ENCODE measurements at places on chromosomes 7 and 10.

GRCh38 chr7:108423089-108423989, 32.9 kb downstream of the NRCAM start:
- no peak for DNase-seq

DNA sequence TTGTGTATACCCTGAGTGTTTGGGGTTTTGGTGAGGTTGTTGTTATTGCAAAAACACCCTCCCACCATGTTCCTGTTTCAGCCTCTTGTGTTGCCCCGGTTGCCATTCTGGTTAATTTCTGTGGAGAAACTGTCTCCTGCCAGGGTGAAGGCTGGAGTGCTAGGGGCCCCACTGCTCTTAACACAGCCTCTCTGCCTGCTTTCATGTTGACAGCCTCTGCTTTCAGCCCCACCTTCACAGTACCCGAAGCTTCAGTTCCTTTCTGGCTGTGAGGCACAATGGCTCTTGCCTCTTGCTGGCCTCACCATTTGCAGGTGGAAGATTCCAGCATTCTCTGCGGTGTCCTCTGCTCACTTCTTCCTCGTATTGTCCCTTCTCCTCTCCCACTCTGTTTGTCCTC, 19.2 kb downstream of the SLC18A2 start:
- no peak for DNase-seq

- no peak for DNase-seq
Measured at GRCh38 chr10:70563230-70563629, 39.3 kb downstream of the PRF1 start.

DNA sequence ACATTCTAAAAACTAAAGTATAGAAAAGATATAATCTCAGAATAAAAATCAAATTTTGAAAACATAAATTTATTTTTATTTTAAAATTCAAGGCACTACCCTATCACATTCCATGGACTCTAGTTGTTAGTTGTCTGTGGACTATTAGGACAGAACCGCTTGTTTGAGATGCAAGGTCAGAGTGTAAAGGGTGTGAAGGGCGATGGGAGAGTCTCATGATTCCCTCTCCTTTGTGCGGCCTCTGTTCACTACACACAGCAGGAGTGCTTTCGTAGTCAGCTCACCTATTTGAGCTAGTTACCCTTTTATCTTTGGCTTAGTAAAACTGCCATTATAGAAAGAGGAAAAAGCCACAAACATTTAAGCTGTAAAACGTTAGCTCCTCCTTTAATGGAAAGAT, 189.8 kb upstream of the TEX47 start:
- DNase-seq: no peak

GRCh38 chr10:10294184-10294880, 723.3 kb upstream of the CELF2 start:
- no peak for DNase-seq

DNA sequence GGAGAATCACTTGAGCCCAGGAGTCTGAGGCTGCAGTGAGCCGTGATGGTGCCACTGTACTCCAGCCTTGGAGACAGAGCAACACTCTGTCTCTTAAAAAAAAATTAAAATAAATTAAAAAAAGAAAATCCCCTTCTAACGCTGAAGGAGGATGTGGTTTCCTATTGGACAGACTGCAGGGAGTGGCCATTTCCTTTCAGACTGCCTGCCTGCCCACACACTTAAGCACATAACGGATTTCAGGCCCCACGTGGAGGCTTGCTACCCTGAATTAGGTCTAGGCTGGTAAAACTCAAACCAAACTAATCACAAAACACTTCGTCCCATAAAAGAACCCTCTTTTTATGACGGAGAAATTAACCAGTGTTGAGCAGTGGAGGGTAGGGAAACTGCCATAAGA, 34.0 kb downstream of the GATA3 start:
- no peak for DNase-seq

GRCh38 chr10:123500110-123500509, 166.0 kb upstream of the GPR26 start:
- no peak for DNase-seq

DNA sequence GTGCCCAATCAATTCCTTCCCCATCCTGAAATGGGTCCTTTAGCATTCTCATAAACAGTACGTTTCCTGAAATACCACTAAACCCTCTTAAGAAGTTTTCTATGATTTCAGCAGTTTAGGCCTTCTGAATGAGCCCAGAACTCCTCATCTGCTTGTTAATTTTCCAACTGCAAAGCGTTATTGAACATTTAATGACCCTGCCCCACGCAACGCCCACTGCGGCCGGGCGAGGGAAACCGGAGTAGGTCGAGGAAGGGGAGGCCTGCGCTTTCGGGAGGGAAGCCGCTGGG, 608 bp upstream of the UBN2 start:
- DNase-seq: no peak

- no peak for DNase-seq
Measured at GRCh38 chr10:44279426-44280126, 105.3 kb downstream of the CXCL12 start.

DNA sequence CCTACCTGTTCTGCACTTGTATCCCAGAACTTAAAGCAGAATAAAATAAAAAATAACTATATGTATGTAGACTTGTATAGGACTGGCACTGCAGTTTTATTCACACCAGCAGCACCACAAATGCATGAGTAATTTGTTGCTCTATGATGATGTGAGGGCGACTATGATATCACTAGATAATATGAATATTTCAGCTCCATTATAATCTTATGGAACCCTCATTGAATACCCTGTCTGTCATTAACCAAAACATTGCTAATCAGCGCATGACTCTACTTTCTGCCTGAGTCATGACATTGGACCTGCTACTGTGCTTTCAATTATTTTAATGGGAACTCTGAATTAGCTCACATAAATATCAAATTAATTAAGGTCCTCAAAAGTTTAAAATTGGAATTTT, 129.4 kb upstream of the RHOBTB1 start:
- no peak for DNase-seq

DNA sequence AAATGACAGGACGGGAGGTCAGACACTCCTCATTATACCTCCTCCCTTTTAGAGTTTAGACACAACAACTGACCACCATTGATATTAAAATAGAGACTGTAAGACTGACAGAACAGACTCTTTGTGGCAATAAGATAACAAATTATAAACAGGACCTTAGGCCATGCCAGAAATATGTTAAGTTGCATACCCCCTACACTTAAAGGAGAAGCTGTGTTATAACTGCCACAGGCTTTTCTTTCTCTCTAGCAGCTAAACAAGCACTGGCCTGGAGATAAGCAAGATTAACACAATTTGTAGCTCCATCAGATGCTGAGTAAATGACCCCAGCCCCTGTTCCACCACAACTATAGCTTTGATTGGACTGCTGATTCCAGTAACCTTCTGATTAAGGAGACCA, 10.5 kb upstream of the UNC5B start:
- no peak for DNase-seq

GRCh38 chr7:92925876-92926696, 89.7 kb upstream of the CDK6 start:
- DNase-seq: no peak

DNA sequence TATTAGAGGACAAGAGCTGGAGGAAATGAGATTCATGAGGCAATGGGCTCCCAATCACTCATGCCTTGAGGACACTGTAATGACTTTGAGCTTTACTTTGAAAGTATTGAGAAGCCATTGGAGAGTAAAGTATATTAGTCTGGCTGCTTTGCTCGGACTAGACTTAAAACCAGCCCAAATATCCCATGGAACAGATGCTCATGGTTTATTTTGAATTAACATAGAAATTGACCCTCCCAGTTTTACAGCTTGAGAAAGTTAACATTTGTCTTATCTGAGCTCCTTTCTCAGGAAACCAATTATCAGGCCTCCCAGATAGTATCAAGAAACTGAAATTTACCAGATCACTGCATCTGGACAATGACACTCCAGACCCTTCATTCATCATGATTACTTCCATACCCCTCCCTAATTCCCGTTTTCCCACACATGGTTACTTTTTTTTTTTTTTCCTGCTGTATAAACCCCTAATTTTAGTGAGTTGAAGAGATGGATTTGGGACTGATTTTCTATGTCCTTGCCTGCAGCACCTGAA, 270.8 kb upstream of the SMIM30 start:
- DNase-seq: no peak

DNA sequence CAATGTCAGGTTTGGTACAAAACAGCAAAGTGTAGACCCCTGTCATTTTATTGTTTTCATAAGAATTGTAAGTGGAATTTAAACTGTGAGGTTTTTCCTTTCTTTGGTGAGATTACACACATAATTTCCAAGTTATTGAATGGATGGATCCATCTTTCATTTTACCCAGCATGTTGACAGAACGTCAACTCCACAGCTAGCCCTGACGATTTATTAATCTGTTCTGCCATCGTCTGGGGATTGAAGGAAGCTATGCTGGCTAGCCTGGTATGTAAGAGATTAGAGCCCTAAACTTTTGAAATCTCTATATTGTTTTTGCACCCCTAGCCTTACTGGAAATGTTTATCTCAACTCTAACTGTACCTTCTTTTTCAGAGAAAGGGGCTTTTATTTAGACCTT, 8.6 kb downstream of the WNT16 start:
- DNase-seq: no peak

DNA sequence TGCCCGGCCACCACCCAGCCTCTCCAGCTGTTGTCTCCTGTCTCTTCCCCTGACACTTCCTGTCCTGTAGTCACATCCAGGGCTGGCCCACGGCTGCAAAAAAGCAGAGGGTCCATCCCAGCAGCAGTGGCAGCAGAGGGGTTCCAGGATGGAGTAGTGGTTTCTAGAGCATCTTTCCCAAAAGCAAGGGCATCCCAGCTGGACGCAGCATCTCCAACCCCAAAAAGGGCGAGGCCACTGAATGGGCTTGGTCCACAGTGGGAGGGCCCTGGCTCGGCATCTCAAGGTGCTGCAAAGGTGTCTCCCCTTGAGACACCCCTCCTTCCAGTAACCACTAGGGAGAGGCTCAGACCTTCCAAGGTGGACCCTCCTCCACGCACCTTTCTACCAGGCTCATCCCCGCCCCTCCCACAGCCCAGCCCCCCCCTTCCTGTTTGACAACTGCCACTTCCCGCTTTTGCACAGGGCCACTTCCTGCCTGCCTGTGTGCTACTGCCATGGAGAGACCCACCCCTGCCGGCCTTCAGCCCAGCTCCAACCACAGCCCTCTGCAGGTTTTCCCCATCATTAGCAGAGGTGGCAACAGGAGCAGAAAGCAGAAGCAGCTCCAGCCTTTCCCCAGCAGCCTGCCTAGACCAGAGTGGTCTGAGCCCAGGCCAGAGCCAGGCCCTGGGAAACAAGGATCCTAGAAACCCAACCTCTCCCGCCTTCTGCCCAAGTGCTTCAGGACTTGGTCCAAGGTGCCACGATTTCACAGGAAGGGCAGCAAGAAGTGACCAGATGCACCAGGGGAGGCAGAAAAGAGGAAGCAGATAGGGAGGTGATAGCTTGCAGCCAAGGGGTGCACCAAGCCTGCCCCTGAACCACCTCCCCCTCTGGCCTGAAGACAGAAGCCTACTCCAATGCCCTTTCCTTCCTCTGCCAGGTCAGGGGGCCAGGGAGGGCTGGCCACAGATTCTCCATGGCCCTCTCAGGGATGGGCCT, 8.6 kb downstream of the CAMK2G start:
- peak; percentile 21 for DNase-seq

DNA sequence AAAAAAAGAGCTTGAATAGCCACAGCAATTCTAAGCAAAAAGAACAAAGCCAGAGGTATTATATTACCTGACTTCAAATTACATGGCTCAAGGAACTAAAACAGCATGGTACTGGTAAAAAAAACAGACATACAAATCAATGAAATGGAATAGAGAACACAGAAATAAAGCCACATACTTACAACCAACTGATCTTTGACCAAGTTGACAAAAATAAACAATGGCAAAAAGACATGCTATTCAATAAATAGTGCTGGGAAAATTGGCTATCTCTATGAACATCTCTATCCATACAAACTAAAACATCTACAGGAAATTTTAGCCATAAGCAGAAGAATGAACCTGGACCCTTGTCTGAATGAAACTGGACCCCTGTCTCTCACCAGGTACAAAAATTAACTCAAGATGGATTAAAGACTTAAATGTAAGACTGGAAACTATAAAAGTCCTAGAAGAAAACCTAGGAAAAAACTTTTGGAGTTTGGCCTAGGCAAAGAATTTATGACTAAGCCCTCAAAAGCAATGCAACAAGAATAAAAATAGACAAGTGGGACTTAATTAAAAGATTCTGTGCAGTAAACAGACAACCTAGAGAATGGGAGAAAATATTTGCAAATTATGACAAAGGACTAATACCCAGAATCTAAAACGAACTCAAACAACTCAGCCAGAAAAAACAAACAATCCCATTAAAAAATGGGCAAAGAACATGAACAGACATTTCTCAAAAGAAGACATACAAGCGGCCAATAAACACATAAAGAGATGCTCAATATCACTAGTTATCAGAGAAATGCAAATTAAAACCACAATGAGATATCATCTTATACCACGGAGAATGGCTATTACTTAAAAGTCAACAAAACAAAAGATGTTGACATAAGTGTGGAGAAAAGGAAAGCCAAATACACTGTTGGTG, 72.8 kb upstream of the DDC start:
- no peak for DNase-seq

DNA sequence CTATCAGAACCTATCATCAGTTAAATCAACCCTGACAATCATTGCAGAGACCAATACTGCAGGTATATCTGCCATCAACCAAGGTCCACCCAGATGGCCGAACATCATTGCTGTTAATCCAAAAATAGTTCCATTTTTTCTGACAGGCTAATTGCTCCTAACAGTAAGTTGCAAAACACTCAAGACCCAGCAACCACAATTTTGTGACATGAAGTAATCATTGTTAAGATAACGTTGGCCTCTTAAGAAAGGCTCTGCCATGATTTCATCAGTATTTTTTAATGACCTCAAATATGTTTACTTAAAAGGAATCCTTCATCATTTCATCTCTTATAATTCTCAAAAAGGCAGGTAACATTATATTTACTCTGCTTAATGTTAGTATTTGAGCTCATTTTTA, 553.4 kb upstream of the POM121L12 start:
- peak; percentile 1 for DNase-seq

DNA sequence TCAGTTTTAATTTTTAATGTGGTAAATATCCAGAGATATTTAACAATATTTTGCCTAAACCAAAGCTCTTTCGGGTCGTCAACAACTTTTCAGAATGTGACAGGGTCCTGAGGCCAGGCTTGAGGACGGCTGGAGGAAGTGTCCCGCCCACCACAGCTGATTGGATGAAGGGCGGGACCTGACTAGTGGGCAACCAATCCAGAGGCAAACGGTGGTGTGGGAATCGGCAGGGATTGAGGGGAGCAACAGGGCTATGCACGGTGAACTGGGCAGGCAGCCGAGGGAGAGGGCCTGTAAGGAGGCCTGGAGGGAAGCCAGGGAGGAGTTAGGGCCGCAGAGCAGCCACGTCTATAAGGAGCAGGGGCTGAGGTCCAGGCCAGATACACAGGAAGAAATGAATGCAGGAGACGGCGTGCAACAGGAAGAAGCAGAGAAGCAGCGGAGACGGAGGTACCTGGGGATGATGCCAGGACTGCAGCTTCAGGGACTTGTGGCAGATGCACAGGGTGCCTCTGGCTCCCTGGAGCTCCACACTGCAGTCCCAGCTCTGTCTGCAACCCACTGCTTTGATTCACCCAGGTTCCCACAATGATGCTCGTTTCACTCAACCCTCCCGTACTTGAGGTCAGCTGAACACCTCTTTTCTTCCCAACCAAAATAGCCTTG, 46.1 kb upstream of the ZMIZ1 start:
- DNase-seq: peak; percentile 48

- DNase-seq: no peak
Measured at GRCh38 chr7:73429622-73430505, 3.7 kb upstream of the FZD9 start.

- DNase-seq: no peak
Measured at GRCh38 chr7:8114175-8114574, 145.6 kb downstream of the GLCCI1 start.

Data from hematopoietic multipotent progenitor cell treated with erythropoietin and hydrocortisone succinate and interleukin-3 and kit ligand, for 8 days (in vitro differentiated cells).